ENCODE measurements at places on chromosomes 4 and X.

DNA sequence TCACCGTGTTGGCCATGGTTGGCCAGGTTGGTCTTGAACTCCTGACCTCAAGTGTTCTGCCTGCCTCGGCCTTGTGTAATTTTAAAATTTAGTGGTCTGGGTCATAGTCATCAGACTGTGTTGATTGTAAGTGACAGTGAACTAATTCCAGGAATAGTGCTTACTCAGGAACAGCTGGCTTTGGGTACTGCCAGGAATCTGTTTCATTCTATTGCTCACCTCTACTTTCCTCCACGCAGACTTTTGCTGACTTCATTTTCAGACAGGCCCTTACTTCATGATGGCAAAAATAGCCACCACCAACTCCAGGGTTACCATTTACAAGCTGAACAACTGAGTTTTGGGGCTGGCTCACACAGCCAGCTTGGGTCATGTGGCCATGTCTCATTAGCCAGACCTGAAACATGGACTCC lies 54.6 kb downstream of the FNIP2 start:
- DNase-seq, result peak; percentile 10

GRCh38 chr4:35824231-35824630 lies 420.1 kb downstream of the ARAP2 start:
- no peak for DNase-seq

GRCh38 chrX:374596-374995 lies 12.1 kb downstream of the PPP2R3B start:
- no peak for DNase-seq

DNA sequence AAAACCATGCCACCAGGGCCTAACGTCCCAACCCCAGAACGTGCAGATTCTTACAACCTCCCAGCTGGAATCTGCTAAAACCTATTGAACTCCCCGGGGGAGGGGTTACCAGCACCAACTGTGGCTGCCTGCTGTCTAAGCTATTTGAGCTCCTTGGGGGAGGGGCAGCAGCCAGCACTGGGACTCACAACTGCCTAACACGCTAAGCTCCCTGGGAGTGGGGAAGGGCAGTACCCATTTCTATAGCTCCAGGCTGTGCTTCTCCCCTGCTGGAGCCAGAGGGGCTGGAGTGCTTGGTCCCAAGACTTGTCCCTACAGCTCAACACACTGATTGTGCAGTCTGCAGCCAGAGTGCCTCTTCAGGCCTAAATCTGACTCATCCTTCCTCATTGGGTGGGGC lies 459.8 kb upstream of the FGF16 start:
- DNase-seq, result no peak

All from stimulated activated CD4-positive, alpha-beta T cell treated with anti-CD3 and anti-CD28 coated beads, TNF-alpha, amount 100 ng/mL, for 48 hours (primary cell).